Lower lobe of right lung (tissue), 2 donors: ENCODE measurements at places on chromosomes 7 and 10. TPM values are rescaled to one million over a fixed set of nuclear protein-coding genes. Genes with fewer than 3 reads are reported as not detected.

GRCh38 chr10:36794981-36795380 lies 330.4 kb upstream of the ANKRD30A start:
- DNase-seq, result no peak

DNA sequence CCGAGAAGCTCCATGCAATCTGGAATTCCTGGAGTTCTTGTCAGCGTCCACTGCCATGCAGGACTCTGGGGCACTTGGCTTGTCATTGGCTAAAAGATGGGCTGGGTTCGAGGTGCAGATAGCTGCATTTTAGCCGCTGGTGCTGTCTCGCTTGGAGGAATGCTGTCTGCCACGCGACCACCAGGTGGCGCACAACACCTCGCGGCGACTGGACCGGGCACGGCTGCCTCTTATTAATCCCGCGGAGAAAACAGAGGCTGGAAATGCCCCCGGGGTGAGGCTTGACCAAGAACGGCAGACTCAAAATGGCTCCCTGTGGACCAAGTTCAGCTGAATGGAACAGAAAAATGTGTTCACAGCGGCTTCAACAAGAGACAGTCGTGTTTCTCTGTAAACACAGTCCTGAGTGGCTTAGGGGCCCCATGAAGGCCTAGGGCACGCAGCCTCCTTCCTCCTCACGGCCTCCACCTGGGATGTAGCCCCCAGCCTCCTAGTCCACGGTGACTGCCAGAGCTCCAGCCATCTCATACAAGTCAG lies 46.2 kb downstream of the AOC1 start:
- peak; percentile 87 for DNase-seq

GRCh38 chr10:22611425-22612115 lies 102.8 kb downstream of the PIP4K2A start:
- no peak for DNase-seq

GRCh38 chr10:31467791-31468535 lies 148.9 kb downstream of the ZEB1 start:
- peak; percentile 36 for DNase-seq

- DNase-seq, result no peak
Measured at GRCh38 chr7:158452331-158452730, 135.3 kb downstream of the PTPRN2 start.

DNA sequence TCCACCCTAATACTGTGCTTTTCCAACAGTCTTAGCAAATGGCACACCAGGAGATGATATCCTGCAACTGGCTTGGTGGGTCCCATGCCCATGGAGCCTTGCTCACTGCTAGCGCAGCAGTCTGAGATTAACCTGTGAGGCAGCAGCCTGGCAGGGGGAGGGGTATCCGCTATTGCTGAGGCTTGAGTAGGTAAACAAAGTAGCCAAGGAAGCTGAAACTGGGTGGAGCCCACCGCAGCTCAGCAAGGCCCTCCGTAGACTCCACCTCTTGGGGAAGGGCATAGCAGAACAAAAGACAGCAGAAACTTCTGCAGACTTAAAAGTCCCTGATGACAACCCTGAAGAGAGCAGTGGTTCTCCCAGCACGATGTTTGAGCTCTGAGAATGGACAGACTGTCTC lies 399.0 kb downstream of the CCSER2 start:
- no peak for DNase-seq

DNA sequence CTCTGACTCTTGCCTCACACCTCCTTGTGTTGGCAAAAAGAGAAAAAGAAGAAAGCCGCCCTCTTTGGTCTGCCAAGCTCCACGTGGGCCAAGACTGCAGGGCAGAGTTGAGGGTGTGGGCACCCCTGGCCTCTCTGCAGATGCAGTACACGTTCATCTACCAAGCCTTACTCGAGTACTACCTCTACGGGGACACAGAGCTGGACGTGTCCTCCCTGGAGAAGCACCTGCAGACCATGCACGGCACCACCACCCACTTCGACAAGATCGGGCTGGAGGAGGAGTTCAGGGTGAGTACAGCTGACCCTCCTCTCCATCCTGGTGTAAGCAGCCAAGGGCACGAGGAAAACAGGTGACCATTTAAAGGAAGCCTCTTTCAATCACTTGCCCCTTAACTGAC lies 56.1 kb downstream of the MKI67 start:
- DNase-seq, result no peak

DNA sequence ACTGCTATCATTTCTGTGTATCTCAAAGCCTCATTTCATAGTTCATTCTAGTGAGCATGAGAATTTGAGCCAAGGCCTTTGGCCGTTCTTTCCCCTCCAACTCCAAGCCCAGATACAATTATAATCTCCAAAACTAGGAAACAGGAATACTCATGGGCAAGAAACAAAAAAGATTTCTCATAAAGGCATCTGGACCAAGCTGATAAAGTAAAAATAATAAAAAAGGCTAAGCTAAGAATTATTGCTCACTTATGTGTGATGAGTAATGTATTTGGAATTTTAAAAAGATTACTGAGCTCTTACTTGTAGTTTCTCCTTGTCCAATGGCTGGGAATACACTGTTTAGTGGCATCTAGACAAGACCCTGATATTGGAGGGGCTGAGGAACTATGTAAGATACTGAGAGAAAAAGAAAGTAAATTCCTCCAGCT lies 196.4 kb upstream of the POM121L12 start:
- DNase-seq, result no peak

GRCh38 chr7:83547526-83547925 lies 101.4 kb downstream of the SEMA3E start:
- DNase-seq, result no peak

DNA sequence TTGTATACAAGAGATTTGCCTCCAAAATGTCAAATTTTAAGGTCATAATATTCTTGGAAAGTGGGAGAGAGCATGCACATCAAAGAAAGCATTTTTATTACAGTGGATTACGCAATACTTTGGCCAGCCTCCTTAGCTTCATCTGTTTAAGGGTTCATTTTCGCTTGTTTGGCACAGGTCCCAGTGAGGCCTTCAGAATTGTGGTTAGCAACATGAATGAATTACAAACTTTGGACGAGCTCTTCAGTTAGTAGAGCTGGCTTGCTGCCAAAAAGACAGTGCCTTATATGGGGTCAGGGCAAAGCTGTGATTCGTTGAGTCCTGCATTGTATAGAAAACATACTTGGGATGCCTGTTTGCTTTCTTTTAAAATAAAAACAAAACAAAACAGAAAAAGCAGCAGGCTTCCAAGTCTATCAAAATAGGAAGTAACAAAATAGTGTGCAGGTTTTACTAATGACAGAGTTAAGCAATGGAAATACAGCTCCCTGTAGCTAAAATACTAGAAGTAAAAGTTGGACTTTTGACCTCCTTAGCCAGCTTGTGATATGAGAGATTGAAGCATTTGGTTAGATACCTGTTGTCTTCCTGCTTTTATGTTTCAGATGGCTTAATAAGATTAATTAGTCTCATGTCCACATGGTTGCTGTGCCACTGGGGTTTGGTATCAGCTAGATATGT lies 190.8 kb downstream of the MLLT10 start:
- peak; percentile 78 for DNase-seq

DNA sequence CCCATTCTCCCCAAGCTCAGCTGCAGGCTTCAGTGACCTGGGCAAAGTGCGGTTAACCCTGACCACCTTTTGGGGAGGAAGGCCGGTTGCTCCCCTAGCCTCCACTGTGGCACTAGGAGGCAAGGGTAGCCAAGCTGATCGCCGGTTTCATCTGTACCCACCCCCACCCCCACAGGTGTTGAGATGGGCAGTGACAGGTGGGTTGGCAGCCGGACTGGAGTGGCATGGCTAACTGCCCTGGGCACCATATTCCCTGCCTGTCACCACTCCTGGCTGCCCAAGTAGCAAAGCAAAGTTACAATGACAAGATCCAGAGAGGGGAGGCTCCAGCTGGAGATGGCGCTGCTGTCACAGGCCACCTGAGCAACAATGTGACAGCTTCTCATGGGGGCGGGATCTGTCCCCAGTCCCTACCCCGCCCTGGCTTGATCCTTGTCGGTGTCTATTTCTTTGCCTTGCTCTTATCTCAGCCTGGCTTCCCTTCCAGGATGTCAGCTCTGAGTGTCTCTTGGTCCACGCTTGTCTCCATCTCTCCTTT lies 27.0 kb upstream of the BMS1 start:
- no peak for DNase-seq

DNA sequence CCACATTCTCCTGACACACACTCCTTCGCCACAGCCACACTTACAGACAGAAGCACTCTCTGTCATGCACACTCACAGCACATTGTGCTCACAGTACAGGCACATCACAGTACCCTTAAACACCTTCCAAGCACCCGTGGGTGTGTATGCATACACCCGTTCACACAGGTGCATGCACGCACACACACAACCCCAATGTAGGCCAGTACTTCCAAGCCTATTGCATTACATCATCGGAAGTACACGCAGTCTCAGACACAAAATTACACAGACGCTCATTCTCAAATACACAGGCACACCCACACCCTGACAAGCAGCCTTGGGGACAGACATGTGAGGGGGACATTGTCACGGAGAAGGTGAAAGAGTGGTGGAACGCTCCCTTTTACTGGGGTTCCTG lies 11.1 kb downstream of the KAZALD1 start:
- no peak for DNase-seq

- DNase-seq, result peak; percentile 64
Measured at GRCh38 chr7:78345979-78346378, 547.4 kb downstream of the PHTF2 start.

DNA sequence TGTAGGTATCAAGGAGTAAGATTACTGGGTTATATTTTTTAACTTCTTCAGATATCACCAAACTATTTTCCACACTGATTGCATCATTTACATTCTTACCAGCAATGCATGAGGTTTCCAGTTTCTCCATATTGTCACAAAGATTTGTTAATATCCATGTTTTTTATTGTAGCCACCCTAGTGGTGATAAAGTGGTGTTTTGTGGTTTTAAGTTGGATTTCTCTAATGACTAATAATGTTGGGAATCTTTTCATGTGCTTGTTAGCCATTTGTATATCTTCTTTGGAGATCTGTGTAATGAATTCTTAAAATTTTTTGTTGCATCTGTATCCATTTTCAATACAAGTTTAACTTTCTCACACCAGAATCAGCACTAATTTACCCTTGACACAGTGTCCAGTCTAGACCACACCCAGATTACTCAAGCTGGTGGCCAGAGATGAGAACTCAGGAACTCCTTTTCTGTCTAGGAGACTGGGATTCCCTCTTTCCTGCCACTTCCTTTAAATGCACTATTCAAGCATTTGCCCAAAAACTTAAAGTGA lies 67.0 kb upstream of the PLXDC2 start:
- DNase-seq, result no peak

DNA sequence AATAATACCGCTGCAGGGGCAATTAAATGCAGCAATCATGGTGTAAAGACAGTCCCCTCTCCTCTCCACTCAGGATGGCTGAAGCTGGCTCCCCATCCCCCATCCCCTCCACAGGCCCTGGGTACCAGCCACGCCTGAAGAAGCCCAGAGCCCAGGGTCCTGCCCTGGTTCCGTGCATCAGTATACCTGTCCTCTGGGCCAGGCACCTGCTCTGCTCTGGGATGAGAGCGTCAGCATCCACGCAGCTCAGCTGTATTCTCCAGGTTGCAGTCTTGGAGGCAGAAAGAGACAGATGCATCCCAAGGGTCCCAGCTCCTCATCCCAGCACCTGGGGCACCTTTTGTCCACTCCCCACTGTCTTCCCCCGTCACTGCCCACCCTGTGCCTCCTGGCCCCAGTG lies 233.8 kb downstream of the TCERG1L start:
- DNase-seq, result no peak

Gene LRRC18
- 3.3 TPM for total RNA-seq

Gene SNCG
- 25.0 TPM for total RNA-seq

Gene SHTN1
- 43.1 TPM for total RNA-seq

Gene LRIT1
- not detected for total RNA-seq

Gene GRID1
- 2.5 TPM for total RNA-seq

Gene PTF1A
- not detected for total RNA-seq

Gene LBX1
- not detected for total RNA-seq
